Activated naive CD4-positive, alpha-beta T cell (primary cell): ENCODE measurements at places on chromosomes 2 and 18.

GRCh38 chr2:193072647-193073046 is 877.9 kb upstream of the TMEFF2 start:
- no peak for DNase-seq

DNA sequence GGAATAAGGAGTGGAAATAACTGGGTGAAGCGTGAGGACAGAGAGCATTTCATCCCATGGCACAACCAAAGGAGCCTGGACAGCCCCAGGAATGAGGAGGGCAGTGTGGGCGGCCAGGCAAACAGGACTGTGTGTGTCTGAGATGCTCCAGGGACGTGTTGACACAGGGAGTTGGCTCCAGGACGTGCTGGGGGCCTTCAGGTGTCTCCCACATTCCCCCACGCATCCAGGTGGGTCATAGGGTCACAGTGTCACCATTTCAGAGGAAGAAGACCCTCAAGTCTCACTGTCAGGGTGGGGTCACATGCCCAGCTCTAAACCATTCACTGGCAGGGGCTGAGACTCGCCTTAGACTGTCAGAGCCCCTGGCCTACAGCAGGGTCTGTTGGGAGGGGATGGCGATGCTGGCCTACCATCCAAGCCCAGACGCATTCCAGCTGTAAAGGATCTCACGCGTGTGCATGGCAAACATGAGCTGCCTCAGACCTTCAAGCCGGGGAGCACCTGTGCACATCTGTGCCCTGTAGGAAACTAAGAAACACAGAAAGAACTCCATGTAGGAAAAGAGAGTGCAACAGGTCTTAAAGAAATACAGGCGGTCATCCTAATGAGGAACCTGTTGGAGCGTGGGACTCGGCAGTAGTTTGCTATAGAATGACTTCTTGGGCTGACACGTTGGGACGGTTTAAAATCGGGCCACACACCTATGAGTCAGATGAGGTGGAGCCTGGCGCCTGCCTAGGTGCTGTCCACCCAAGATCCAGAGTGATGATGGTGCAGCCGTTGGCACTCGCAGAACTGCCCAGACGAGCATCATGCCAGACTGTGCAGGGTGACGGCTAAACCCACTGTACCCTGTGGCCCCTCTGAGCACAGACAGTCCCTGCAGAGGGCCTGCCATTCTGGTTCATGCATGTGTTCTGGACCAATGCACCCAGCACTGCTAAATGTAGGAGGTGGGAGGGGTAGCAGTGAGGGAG is 17.3 kb downstream of the PARD6G start:
- no peak for DNase-seq

DNA sequence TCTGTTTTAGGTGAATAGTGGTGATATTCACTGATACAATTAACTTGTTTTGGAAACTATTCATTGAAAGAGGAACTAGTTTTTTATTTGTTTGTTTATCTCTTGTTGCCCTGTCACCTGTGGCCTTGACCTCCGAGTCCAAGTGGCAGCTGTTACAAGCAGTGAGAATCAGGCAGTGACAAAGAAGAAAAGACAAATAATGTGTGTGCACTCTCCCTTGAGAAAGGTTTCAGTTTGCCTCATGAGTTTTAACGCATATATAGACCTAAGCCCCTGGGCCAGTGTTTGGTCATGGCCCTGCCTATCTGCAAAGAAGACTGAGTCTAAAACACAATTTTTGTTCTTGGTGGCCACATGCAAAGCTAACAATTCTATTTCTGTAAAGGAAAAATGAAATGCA is 15.3 kb downstream of the KYNU start:
- DNase-seq, result no peak

DNA sequence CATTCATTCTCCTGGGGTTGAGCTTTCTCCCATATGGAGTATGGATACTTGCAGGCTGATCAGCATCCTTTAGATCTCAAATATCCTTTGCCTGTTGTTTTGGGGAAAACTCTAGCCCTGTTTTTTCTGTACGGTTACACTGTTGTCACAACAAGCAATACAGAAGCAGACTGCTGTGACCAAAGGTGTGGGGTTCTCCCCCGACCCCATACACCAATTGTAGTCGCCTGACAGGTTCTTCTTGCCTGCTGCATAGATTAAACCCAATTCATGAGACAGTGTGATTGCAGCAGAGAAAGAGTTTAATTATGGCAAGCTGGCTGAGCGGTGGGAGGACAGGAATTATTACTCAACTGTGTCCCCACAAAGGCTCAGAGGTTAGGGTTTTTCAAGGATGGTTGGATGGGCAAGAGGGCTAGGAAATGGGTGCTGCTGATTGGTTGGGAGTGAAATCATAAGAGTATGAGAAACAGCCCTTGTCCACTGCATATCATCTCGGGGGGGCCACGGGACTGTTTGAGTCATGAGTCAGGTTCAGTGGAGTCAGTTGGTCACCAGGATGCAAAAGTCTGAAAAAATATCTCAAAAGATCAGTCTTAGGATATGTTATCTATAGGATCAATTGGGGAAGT is 40.6 kb downstream of the ITGB1BP1 start:
- DNase-seq, result no peak

DNA sequence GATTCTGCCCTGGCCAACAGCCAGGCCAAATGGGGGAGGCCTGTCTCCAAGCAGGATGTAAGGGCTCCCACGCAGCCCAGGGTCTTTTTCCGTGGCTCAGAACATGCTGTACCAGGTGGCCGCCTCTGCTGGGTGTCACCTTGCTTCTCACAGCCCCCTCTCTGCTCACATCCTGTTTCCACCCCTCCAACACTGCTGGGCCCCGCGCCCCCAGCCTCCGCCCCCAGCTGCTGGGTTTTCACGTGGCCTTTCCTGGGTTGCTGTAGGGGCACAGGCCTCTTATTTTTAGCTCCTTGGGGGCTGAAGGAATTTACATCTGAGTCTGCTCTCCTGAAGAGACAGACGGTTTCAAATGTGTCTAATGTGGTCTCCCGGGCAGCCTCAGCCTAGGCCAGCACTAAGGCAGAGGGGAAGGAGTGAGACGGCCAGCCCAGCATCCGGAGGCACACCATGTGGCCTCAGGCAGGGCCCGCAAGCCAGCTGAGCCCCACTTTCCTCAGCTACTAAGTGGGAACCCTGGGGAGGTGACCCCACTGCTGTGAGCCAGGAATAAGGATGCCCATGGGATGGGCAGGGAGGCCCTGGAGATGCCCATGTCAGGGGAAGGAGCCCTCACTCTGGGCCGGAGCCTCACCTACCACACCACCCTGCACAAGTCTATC is 18.7 kb upstream of the DUSP2 start:
- no peak for DNase-seq

- DNase-seq, result no peak
Observed at GRCh38 chr2:180442860-180443644, 436.0 kb upstream of the CWC22 start.

DNA sequence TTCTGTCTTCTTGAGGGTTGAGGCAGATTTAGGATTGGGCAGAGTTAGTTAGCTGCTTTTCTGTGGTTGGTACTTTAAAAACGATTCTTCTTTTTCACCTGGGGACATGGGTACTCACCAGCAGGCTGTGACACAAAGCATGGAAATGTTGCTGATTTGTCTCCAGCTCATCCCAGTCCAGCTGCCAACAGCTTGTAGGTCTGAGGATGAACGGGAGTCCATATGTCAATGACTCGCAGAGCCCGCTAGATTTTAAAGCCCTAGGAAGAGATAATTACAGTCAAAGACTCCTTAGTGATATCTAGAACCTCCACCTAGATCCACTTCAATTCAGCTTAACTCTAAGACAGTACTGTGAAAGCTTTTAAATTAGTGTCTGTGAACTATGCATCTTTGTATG is 20.8 kb downstream of the DOK1 start:
- no peak for DNase-seq

GRCh38 chr2:138107288-138107687 is 143.0 kb downstream of the HNMT start:
- DNase-seq, result no peak

- DNase-seq, result no peak
Observed at GRCh38 chr2:15731889-15732271, 140.2 kb downstream of the DDX1 start.

GRCh38 chr2:19048593-19049266 is 309.7 kb downstream of the OSR1 start:
- no peak for DNase-seq

GRCh38 chr2:173354582-173355131 is at the start of gene CDCA7:
Gene CDCA7 (plus strand): TSS chr2:173354872. CDS start chr2:173354964, 92 bp downstream.
- peak; percentile 3 for DNase-seq

DNA sequence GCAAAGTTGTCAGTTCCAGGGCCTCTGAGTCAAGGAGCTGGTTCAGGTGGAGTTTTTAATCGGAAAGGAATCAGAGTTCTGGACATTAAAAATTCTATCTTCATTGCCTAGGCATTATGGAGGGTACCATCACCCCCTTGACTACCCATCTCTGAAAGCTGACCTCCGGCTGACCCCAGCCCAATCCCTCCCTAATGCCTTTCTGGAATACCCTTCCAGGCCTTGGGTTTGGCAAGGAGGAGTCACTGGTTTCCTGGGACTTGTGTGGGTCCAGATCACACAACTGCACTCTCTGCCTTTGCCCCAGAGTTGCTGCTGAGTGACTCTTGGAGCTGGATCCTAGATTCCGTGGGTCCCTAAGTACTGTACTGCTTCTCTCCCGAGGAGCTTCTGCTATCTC is 1.0 kb upstream of the OSR1 start:
- no peak for DNase-seq

GRCh38 chr2:42840760-42841159 is 48.4 kb upstream of the HAAO start:
- no peak for DNase-seq

DNA sequence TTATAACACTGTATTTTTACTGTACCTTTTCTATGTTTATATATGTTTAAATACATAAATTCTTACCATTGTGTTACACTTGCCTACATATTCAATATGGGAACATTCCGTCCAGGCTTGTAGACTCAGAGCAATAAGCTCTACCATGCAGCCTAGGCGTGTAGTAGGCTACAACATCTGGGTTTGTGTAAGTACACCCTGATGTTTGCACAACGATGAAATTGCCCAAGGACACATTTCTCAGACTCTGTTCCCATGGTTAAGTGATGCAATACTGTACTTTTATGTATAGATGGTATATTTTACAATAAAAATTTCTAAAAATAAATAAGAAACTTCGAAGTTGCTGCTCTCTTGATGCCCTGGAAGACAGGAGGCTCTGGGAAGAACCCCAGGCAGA is 38.4 kb downstream of the YPEL5 start:
- no peak for DNase-seq

GRCh38 chr2:126723281-126723815 is 67.4 kb downstream of the GYPC start:
- DNase-seq, result no peak

GRCh38 chr2:209974576-209974975 is 27.9 kb upstream of the RPE start:
- no peak for DNase-seq

- DNase-seq, result no peak
Observed at GRCh38 chr2:24909555-24910177, 10.4 kb downstream of the ADCY3 start.

GRCh38 chr18:9968081-9968848 is 54.4 kb downstream of the VAPA start:
- DNase-seq, result no peak

DNA sequence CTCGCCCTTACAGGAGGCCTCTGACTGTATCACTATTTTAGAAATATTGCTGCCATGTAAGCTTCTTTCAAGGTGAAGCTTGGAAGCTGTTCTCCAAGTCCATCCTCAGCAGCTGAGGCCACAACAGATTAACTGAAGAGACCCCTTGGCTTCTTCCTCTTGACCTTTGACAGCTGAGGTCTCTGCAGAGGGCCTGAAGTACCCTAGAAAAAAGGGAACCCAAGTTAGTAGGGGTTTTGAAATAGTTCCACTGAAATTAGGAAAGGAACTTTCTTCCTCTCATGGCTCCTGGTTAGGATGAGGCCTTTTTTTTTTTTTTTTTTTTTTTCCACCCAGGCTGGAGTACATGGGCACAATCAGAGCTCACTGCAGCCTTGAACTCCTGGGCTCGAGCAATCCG is 15.5 kb upstream of the IHH start:
- DNase-seq, result no peak

DNA sequence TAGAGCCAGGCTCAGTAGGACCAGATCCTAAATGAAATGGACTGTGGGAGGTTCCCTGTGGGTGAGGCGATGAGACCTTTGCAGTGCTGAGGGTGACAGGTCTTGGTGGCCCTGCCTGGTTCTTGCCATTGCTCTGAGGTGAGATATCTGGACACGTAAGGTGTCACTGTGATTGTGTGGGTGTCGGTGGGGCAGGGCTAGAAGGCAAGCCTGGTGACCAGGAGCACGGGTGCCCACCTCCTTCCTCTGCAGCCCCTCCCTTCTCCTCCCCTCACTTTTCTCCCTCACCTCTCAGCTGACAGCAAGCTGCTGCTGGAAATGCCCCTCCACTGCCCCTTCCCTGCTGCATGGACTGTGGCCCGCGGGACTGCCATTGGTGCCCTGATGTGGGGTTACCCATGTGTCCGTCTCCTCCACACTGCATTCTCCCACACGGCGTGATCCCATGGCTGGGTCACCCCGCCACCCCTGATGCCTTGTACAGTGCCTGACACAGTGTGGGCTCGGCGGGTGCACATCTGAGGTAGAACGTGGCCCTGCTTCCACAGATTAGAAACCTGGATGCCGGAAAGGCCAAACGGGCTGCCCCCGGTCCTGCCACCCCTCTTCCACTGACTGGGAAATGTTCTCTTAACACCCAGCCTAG is 55.6 kb upstream of the FOSL2 start:
- no peak for DNase-seq

- no peak for DNase-seq
Observed at GRCh38 chr2:3457524-3458395, 61.6 kb downstream of the ADI1 start.

GRCh38 chr2:206962966-206963365 is 23.6 kb downstream of the CPO start:
- DNase-seq, result no peak

DNA sequence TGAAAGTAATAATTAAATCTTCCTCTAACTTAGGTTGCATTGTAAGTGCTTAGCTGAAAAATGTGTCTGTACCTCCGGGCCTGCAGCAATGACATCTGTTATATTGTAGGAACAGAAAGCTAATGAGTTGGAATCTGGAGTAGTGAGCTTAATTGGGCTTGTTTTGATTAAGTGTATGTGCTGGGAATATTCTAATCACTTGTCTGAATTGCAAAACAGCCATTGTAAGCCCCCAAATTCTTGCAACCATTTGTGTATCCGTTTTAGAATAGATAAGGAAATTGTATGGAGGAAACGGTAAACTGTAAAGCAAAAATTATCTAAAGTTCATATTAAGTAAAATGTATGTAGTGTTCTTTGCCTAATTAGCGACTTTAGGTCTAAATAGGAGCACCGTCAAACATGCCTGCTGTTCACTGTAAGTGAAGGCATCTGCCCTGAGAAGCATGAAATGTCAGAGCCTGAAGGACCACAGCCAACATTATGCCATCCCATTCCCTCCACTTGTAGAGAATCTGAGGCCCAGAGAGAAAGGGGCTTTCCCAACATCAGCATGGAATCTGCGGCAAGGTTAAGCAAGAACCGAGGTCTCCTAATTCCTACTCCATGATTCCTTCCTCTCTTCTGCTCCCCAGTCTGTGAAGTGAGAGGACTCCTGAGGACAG is 466.4 kb downstream of the TDRD15 start:
- DNase-seq, result no peak

DNA sequence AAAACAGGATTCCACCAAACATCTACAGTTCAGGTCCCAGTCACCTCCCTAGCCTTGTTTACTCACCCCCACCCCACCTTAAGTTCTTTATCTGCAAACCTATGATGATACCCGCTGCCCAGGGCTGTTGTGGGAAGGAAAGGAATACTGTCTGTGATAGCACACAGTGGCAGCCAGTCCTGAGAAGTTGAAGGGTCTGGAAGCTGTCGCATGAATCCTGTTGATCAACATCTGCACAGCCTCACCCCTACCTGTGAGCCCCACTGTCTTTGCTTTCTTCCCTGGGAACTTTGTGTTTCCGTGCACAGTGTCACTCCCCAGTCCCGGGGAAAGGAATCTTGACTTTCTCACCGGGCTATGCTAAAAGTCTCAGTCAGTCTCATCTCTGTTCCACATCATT is 160.7 kb upstream of the EPAS1 start:
- DNase-seq, result no peak
